Natural killer cell treated with Interleukin-12 subunit alpha and Interleukin-12 subunit beta and Interleukin-15 and Interleukin-18, amount 100 ng/mL, for 72 hours (primary cell): ENCODE measurements at places on chromosomes 5 and 9.

DNA sequence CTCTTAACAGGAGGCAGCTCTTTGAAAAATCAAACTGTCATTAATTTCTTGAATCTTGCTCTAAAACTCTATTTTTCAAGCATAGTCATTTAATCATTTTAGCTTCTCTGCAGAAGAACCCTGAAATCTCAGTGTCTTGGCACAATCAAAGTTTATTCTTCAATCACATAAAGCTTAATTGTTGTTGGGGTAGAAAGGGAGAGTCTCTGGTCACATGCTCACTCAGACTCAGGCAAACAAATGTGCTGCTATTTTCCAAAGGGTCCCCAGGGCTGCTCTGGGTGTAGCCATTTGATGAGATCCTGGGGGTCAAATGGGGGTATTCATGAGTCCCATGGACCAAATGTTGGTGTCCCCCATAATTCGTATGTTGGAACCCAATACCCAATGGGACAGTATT is 114.8 kb downstream of the MSX2 start:
- no peak for DNase-seq

- no peak for DNase-seq
These were observed 28.6 kb upstream of the TAS2R1 start for GRCh38 chr5:9658706-9659105.

- DNase-seq: no peak
These were observed 39.3 kb upstream of the RAD23B start for GRCh38 chr9:107243742-107244141.

- no peak for DNase-seq
These were observed 437.3 kb upstream of the MPDZ start for GRCh38 chr9:13716601-13717321.

GRCh38 chr9:8389531-8389930 is 590.0 kb upstream of the DMAC1 start:
- DNase-seq: no peak
